ENCODE measurements at places on chromosomes 2 and 18. TPM values are rescaled to one million over a fixed set of nuclear protein-coding genes. Genes with fewer than 3 reads are reported as not detected.

The ST6GAL2 gene
- total RNA-seq: not detected

The RAB6D gene
- not detected for total RNA-seq

The TCF23 gene
- total RNA-seq: under 0.01 TPM

The GPAT2 gene
- total RNA-seq: 1.6 TPM

The PDCD1 gene
- 0.99 TPM for total RNA-seq

The RAD51AP2 gene
- 0.26 TPM for total RNA-seq

Measured in body of pancreas (tissue), 4 donors.